ENCODE measurements at places on chromosomes 11 and 22.

DNA sequence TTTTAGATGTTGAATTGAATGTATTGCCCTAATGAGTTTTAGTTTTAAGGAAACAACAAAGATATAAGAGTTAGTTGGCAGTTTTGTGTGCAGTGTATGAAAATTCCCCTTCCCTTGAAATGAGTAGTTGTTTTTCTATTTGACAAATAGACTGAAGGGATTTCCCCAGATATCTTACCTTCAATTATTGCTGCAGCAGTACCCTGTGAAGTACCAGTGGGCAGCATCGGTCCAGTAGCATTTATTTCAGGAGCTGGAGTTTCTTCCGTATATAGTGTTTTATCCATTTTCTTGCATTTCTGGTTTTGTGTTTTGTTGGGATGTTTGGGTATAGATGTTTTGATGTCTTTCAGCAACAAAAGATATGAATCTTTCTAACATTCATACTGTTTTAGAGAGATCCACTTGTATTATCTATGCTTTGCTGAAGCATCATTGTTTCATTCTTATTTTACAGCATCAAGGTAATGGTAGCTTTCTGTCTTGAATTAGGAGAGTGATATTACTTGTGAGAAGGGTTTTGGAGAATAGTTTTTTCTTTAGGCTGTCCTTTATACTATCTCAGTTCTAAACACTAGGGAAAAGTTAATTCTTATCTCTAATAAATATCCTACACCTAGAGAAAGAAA is 7.4 kb downstream of the KMT2A start:
- no peak overlapping the region for H3K4me3 ChIP-seq
- H3K27ac ChIP-seq: no peak overlapping the region
- peaks cover 17% of the 10 kb centered on the region for H3K36me3 ChIP-seq
- no peak for DNase-seq
- peaks cover 47% of the 10 kb centered on the region for H3K4me1 ChIP-seq

DNA sequence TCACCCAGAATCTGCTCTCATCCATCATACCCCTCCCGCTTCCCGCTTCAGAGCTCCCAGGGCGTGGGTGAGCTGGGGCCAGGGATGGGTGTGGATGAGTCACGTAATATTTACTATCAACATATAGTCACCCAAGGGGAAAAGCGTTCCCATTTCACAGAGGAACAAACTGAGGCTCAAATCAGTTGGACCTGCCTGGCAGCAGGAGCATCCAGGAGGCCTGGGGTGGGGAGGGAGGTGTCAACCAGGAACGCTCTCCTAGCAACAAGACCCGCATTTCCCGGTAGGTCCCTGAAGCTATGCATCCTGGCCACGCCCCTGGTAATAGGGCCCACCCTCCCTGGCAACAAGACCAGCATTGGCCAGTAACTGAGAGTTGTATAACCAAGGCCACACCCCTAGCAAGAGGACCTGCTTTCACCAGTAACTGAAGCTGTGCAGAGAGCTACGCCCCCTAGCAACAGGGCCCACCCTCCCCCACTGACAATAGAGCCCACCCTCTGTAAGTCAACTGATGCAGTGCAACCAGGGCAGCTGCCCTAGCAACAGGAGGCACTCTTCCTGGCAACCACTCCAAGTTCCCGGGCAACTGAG is 32.7 kb upstream of the TXNRD2 start:
- peak overlapping the region; percentile 71 for H3K27ac ChIP-seq
- DNase-seq: no peak
- no peaks in the 10 kb centered on the region for H3K36me3 ChIP-seq
- no peaks in the 10 kb centered on the region for H3K27me3 ChIP-seq
- H3K4me3 ChIP-seq: no peak overlapping the region

DNA sequence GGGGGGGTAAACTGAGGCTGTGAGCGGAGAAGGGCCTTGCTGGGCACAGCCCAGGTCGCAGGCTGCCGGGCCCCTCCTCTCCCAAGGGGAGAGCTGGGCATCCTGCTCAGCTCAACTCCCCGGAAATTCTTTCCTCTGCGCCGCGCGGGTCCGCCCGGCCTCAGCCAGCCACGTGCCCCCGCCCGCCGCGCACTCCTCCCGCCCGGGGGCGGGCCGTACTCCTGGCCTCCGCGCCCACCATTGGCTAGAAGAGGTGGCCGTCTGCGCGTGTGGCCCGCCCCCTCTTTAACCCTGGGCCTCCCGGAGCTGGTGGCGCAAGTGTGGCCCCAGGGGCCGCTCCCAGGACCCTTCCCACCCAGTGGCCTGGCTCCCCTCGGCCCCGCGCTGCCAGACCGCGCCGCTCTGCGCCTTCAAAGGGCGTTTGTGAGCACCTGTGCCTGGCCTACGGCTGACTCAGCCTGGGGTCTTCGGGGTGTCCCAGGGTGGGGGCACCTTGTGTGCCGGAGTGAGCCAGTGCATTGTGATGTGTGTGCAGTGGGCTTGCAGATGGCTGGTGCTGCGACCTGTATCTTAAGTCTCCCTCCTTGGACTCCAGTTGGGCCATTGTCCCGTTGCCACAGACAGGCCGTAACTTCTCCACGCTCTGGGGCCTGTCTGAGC is 2.0 kb downstream of the MRGPRF start:
- H3K36me3 ChIP-seq: no peaks in the 10 kb centered on the region
- H3K4me3 ChIP-seq: peak overlapping the region; percentile 49
- no peak for DNase-seq
- peaks cover 8% of the 10 kb centered on the region for H3K27me3 ChIP-seq
- H3K4me1 ChIP-seq: peaks cover 31% of the 10 kb centered on the region

GRCh38 chr11:118998388-118998717 is 415 bp downstream of the CENATAC start:
- peaks cover 8% of the 10 kb centered on the region for H3K36me3 ChIP-seq
- peak overlapping the region; percentile 93 for H3K4me3 ChIP-seq
- H3K27me3 ChIP-seq: no peaks in the 10 kb centered on the region
- peaks cover 23% of the 10 kb centered on the region for H3K4me1 ChIP-seq
- peak overlapping the region; percentile 89 for H3K27ac ChIP-seq
- no peak for DNase-seq

DNA sequence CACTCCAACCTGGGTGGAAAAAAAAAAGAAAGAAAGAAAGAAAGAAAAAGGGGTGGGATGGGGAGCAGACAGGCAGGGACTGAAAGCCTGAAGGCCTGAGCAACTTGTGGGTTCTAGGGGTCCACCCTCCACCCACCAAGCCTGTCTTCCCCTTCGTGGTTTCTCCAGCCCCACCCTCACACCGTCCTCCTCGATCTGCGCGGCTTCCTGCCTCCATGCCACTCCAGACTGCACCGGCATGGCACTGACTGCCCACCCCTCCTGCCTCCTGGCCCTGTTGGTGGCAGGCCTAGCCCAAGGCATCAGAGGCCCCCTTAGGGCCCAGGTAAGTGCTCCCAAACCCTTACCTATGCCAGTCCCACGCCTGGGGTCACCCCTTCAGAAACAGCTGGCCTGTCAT is at the start of gene CTSW:
Gene CTSW, plus strand, starts transcription at position 221 of the 400 bp plus-strand sequence. Its CDS starts 18 bp downstream, at position 239.
- H3K36me3 ChIP-seq: peaks cover 3% of the 10 kb centered on the region
- no peak within 1 kb of the TSS for H3K4me3 ChIP-seq

DNA sequence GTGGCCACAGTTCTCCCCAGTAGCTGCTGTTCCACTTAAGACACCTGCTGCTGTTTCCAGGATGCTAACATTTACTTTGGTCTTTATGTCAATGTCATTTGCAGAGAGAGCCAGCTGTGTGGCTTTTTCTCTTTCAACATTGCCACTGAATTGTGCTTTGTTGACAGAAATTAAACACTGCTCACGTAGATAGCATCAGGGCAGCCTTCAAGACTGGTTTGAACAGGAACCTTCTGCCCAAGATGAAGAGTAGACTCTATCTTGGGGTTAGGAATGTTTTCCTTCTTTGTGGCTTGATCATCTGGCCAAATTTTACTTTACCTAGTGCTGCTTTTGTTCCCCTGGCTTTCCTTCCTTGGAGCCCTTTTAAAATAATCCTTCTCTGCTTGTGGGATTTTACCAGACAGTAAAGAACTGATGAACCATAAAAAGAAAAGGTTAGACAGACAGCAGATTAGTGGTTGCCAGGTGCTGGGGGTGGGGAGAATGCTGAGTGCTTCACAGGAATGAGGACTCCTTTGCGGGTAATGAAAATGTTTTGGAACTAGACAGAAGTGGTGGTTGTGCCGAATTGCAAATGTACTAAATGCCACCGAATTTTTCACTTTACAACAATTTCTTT is 22.7 kb upstream of the XBP1 start:
- H3K27ac ChIP-seq: peak overlapping the region; percentile 81
- H3K4me3 ChIP-seq: peak overlapping the region; percentile 29
- DNase-seq: no peak
- H3K36me3 ChIP-seq: peaks cover 4% of the 10 kb centered on the region

- H3K27me3 ChIP-seq: peaks cover 32% of the 10 kb centered on the region
- peak; percentile 52 for DNase-seq
- H3K27ac ChIP-seq: no peak overlapping the region
- H3K4me1 ChIP-seq: no peaks in the 10 kb centered on the region
- H3K36me3 ChIP-seq: no peaks in the 10 kb centered on the region
- H3K4me3 ChIP-seq: no peak overlapping the region
Observed at GRCh38 chr22:22817468-22818201, 70.0 kb upstream of the IGLL5 start.

GRCh38 chr11:79040348-79040747 is 400.5 kb downstream of the TENM4 start:
- peaks cover 17% of the 10 kb centered on the region for H3K4me1 ChIP-seq
- no peak overlapping the region for H3K4me3 ChIP-seq
- no peak overlapping the region for H3K27ac ChIP-seq
- peaks cover 5% of the 10 kb centered on the region for H3K27me3 ChIP-seq
- H3K36me3 ChIP-seq: peaks cover 3% of the 10 kb centered on the region

DNA sequence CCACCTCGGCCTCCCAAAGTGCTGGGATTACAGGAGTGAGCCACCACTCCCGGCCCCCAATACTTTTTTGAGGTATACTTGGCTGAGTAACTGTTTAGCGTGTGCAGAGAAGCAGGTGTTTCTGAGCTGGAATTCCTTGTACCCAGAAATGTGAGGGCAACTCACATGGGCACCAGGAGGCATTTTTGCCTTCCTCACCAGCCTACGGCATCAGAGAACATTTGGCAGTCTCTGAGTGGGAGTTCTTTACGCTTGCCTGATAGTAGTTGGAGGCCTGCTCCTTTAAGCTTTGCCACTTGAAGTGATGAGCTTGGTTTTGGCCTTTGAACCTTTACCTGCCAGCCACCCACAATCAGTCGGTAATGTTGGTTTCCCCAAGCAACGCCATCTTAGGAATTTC is 9.2 kb downstream of the PARVB start:
- H3K4me3 ChIP-seq: no peak overlapping the region
- H3K4me1 ChIP-seq: peaks cover 29% of the 10 kb centered on the region
- no peaks in the 10 kb centered on the region for H3K27me3 ChIP-seq
- H3K36me3 ChIP-seq: no peaks in the 10 kb centered on the region
